ENCODE measurements at places on chromosomes 12 and 14. TPM values are rescaled to one million over a fixed set of nuclear protein-coding genes. Genes with fewer than 3 reads are reported as not detected.

The HCAR2 gene
- total RNA-seq = 8.5 TPM

The P2RX2 gene
- not detected for total RNA-seq

The STON2 gene
- total RNA-seq = 3.8 TPM

The ENDOU gene
- total RNA-seq = 0.24 TPM

The KCNJ8 gene
- not detected for total RNA-seq

The TGFB3 gene
- total RNA-seq = 12.3 TPM

The TMEM19 gene
- 13.8 TPM for total RNA-seq

The RARG gene
- 30.6 TPM for total RNA-seq

The CLMN gene
- 2.0 TPM for total RNA-seq

The CCDC196 gene
- not detected for total RNA-seq

The NRIP2 gene
- not detected for total RNA-seq

The ASB2 gene
- total RNA-seq = 7.2 TPM

The NANOG gene
- not detected for total RNA-seq

The RITA1 gene
- total RNA-seq = 13.8 TPM

The AP1G2 gene
- total RNA-seq = 259 TPM

The TRHDE gene
- total RNA-seq = not detected

The KRT85 gene
- not detected for total RNA-seq

The SERPINA1 gene
- total RNA-seq = 48.3 TPM

The ART4 gene
- not detected for total RNA-seq

The HOXC12 gene
- total RNA-seq = not detected

The GPR162 gene
- total RNA-seq = 0.68 TPM

The GARIN6 gene
- total RNA-seq = not detected

The GOLGA5 gene
- 21.0 TPM for total RNA-seq

The TMEM121 gene
- total RNA-seq = 0.80 TPM

The CNTN1 gene
- total RNA-seq = not detected

The MUCL1 gene
- total RNA-seq = not detected

Measured in natural killer cell (primary cell).